ENCODE measurements at places on chromosomes 13 and 19. TPM values are rescaled to one million over a fixed set of nuclear protein-coding genes. Genes with fewer than 3 reads are reported as not detected.

Gene PTH2
- not detected for total RNA-seq

Gene ATCAY
- total RNA-seq: 0.36 TPM

DNA sequence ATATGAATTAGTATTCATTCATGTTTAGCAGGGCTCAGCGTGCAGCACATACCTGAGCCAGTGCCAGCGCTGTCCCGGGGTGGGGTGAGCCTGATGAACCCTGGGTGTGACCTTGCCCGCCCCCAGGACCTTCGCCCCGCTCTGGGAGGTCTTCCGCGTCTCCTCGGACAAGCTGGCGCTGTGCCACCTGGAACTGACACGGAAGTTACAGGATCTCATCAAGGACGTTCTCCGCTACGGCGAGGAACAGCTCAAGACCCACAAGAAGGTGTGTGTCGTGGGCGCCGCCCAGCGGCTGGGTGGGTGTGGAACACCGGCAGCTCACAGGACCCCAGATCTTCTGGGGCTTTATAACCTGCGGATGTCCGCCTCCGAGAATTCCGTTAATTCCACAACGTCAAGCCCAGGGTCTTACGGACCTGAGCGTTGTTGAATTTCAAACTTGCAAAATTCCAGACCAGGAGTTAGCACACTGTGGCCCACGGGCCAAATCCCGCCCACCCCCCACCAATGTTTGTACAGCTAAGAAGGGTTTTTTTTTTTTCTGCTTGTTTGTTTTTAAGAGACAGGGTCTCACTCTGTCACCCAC, 15.4 kb downstream of the FCHO1 start:
- no peak overlapping the region for H3K4me3 ChIP-seq
- no peaks in the 10 kb centered on the region for H3K36me3 ChIP-seq
- DNase-seq: peak; percentile 77
- H3K4me1 ChIP-seq: no peaks in the 10 kb centered on the region
- H3K27me3 ChIP-seq: peaks cover 3% of the 10 kb centered on the region

GRCh38 chr19:45499196-45500180, 1.2 kb downstream of the PPM1N start:
- no peaks in the 10 kb centered on the region for H3K4me1 ChIP-seq
- H3K27me3 ChIP-seq: peaks cover 6% of the 10 kb centered on the region
- no peak overlapping the region for H3K4me3 ChIP-seq
- DNase-seq: no peak
- no peaks in the 10 kb centered on the region for H3K36me3 ChIP-seq

DNA sequence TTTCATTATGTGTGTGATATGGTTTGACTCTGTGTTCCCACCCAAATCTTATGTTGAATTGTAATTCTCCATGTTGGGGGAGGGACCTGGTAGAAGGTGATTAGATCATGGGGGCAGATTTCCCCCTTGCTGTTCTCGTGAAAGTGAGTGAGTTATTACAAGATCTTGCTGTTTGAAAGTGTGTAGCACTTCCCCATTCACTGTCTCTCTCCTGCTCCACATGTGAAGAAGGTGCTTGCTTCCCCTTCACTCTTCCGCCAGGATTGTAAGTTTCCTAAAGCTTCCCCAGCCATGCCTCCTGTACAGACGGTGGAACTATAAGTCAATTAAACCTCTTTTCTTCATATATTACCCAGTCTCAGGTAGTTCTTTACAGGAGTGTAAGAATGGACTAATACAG, 54.3 kb upstream of the SERTM1 start:
- DNase-seq: no peak
- H3K4me3 ChIP-seq: no peak overlapping the region
- H3K27ac ChIP-seq: no peak overlapping the region
- no peaks in the 10 kb centered on the region for H3K27me3 ChIP-seq
- no peaks in the 10 kb centered on the region for H3K4me1 ChIP-seq
- no peaks in the 10 kb centered on the region for H3K36me3 ChIP-seq

GRCh38 chr13:30884543-30884942, 21.5 kb upstream of the MEDAG start:
- H3K27ac ChIP-seq: no peak overlapping the region
- H3K36me3 ChIP-seq: no peaks in the 10 kb centered on the region
- peaks cover 24% of the 10 kb centered on the region for H3K4me1 ChIP-seq
- no peaks in the 10 kb centered on the region for H3K27me3 ChIP-seq
- no peak for DNase-seq
- no peak overlapping the region for H3K4me3 ChIP-seq

GRCh38 chr13:34414616-34415015, 527.5 kb upstream of the NBEA start:
- H3K4me1 ChIP-seq: peaks cover 3% of the 10 kb centered on the region
- no peak for DNase-seq
- H3K27me3 ChIP-seq: no peaks in the 10 kb centered on the region
- no peaks in the 10 kb centered on the region for H3K36me3 ChIP-seq
- H3K4me3 ChIP-seq: no peak overlapping the region

- H3K4me1 ChIP-seq: peaks cover 4% of the 10 kb centered on the region
- no peaks in the 10 kb centered on the region for H3K36me3 ChIP-seq
- no peak overlapping the region for H3K4me3 ChIP-seq
- DNase-seq: no peak
Observed at GRCh38 chr19:42017040-42017439, 23.0 kb upstream of the ATP1A3 start.

- no peaks in the 10 kb centered on the region for H3K27me3 ChIP-seq
- no peaks in the 10 kb centered on the region for H3K36me3 ChIP-seq
- H3K4me1 ChIP-seq: peaks cover 34% of the 10 kb centered on the region
- peak overlapping the region; percentile 78 for H3K27ac ChIP-seq
Observed at GRCh38 chr19:18414504-18415177, 4.6 kb upstream of the SSBP4 start.
